ENCODE measurements at places on chromosomes 1 and 21. TPM values are rescaled to one million over a fixed set of nuclear protein-coding genes. Genes with fewer than 3 reads are reported as not detected.
A peak's percentile ranks its signal among the peaks of the same experiment; 100 is the strongest.

The ELAVL4 gene
- total RNA-seq = 8.3 TPM

The OR2L2 gene
- total RNA-seq = 0.19 TPM

The DLGAP3 gene
- total RNA-seq = 0.60 TPM

The NEK2 gene
- total RNA-seq = 1.2 TPM

- peak; percentile 44 for DNase-seq
These were observed 7.0 kb downstream of the CDKN2C start for GRCh38 chr1:50976890-50977574.

GRCh38 chr1:43135857-43136781, 36.0 kb downstream of the EBNA1BP2 start:
- DNase-seq = no peak

DNA sequence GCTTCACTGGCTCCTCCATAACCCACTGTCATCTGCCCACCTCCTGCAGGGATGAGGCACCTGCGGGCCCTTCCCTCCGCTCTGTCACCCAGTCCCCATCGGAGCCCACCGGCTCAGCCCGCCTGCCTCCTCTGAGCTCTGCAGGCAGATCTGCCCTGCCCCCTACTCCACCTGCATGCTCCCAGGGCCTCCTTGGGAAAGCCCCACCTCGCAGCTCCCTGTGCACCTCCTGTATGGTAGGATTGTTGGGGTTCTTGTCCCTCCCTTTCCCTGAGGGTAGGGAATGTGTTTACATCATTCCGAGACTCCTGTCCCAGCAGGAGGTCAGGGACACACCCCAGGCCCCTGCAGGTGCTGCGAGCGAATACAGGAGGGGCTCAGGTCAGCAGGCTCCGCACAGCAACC, 50.5 kb downstream of the SIK1 start:
- DNase-seq = no peak

DNA sequence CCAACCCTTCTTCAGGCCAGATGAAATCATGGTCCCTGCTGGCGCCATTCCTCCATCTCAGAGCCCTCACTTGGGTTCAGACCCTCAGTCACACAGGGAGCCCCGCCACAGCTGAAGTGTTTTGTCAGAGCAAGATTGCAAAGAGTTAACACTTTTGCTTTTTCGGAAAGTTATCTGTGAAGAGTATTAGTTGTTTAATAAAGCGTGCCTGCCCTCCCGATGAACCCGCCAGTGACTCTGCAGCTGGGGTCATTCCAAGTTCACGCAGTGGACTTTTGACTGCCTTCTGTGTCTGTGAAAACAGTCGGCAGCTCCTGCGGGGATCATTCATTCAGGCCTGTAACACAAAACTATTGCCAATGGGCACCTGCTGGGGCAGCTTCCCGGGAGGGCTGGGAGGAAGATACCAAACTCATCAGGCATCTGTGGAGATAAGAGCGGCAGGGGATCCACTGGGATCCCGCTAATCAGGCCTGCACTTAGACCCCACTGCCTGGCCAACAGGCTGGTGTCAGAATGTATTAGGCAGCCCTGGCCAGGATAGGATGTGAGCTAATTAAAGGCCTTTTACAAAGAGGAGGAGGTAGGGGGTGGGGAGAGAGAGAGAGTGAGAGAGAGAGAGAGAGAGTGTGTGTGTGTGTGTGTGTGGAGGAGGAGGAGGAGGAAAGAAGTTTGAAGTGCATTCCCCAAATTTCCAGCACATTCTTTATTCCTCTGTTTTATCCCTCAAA, 184.5 kb downstream of the DHRS3 start:
- DNase-seq = peak; percentile 58

- no peak for DNase-seq
These were observed 10.0 kb downstream of the UBR4 start for GRCh38 chr1:19199969-19200604.

GRCh38 chr1:202802998-202803932, 5.0 kb downstream of the KDM5B start:
- DNase-seq = no peak

Measured in mucosa of descending colon (tissue), 3 donors.